Brain pericyte (primary cell): ENCODE measurements at places on chromosomes 5 and 9.

DNA sequence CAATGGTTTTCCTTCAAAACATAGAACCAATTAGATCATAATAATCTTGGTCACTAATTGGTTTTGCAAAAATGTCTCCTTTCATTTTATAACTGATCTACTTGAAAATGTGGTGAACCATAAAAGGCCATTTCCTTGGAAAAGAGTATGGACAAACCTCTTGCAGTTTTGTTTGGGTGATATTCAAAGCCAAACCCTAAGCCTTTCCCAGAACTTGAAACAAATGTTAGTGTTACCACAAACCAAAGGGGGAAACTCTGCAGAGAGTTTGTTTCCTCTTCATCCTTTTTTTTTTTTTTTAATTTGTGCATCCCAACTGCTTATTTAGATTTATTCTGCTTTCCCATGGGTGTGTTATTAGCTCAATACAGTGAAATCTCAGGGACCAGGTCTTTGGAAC lies 204.4 kb upstream of the ADAMTSL1 start:
- DNase-seq = no peak

DNA sequence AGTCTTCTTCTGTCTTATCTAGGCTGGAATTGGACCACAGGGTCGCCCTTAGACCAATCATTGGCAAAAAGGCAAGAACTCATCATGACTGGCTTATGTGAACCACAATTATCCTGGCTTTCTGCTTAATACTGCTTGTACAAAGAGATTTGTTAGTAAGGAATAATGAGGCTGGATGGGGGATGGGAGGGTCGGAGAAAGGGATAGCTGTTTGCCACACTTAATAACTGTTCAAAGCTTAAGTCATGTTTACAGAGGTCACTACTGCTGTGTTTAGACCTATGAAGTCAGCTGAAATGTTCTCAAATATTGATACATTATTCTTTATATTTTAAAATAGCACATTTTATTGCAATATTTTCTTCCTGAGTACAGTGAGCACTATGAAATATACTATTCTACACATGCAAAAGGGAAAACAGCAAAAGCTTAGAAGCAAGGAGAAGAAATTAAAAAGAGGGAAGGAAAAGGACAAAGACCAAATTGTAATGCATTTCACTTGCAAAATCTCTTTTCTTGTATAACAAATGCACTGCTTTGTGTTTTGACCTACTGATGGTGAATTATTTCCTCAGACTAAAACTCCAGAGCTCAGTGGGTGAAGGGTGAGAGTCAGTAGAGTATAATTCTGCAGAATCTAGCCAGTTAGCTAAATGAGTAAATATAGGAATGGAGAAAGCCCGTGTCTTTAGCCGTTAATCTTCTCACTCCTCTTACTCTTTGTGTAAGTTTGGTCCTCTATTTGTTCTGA lies 404.9 kb upstream of the ZNF608 start:
- no peak for DNase-seq

GRCh38 chr9:8718121-8718725 lies 918.6 kb upstream of the DMAC1 start:
- no peak for DNase-seq

DNA sequence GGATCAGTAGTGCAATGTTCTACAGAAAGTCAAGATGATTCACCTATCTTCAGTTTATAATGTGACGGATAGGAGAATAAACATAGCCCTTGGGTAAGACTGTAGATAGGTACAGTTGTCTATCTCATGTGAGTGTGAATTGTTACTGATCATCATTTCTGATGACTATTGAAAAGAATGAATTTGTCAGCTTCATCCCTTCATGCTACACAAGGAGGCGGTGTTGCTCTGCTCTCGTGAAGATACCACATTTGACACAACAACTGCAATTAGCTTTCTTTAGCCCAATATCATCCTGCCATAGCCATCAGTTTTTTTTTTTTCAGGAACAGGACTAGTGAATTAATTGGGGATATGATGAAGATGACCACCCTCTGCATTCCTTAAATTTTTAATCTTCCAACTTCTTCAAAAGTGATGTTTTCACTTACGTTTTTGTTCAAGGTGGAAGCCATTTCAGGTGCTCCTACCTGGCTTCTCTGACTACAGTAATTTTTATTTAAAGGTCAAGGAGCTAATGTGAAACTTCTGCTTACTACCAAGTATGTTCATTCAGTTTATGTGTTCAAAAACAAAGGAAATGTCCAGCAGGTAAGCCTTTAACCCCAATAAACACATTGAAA lies 152.9 kb upstream of the MOCS2 start:
- no peak for DNase-seq

GRCh38 chr5:32126691-32127090 lies 47.4 kb downstream of the GOLPH3 start:
- DNase-seq = no peak

DNA sequence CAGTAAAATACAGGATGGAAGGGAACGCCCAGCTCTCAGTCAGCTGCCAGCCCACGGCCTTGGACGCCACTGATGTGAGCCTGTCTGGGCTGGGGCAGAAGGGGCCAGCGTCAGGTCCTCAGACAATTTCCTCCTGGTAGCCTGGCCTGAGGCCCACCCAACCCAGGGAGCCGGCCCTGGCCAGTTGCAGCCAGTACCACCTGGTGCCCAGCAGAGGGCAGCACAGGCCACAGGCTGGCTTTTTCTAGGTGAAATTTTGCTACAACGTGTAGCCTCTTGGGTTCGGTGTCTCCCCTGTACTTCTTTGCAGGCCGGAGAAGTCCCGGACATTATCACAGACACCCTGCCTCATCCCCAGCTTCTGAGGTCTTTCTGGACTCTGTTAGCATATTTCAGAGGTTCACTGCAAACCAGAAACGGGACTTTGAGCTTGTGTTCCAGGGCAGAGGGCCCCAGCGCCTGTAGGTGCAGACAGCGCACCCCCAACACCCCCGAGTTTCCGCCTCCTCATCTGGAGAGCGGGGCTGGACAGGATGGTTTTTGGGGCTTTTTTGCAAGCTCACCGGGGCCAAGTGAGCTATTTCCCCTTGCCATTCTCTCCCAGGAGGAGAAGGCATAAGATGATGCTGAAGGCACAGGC lies 45.9 kb upstream of the KCNMB1 start:
- DNase-seq = no peak

DNA sequence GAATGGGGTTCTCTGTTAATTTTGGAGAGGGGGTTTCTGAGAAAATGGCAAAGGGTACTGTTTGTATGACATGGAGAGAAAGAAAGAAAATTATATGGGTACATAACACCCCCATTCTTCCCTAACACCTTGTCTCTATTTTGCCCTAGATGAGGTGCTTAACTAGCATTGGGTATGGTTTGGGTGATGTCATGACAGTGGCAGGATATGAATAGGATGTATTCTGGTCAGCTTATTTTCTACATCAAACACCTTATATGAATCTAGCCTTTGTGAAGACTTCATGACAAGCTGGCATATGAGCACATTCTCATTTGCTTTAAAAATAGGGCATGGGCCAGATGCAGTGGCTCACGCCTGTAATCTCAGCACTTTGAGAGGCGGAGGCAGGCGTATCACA lies 58.6 kb downstream of the LNPEP start:
- no peak for DNase-seq

DNA sequence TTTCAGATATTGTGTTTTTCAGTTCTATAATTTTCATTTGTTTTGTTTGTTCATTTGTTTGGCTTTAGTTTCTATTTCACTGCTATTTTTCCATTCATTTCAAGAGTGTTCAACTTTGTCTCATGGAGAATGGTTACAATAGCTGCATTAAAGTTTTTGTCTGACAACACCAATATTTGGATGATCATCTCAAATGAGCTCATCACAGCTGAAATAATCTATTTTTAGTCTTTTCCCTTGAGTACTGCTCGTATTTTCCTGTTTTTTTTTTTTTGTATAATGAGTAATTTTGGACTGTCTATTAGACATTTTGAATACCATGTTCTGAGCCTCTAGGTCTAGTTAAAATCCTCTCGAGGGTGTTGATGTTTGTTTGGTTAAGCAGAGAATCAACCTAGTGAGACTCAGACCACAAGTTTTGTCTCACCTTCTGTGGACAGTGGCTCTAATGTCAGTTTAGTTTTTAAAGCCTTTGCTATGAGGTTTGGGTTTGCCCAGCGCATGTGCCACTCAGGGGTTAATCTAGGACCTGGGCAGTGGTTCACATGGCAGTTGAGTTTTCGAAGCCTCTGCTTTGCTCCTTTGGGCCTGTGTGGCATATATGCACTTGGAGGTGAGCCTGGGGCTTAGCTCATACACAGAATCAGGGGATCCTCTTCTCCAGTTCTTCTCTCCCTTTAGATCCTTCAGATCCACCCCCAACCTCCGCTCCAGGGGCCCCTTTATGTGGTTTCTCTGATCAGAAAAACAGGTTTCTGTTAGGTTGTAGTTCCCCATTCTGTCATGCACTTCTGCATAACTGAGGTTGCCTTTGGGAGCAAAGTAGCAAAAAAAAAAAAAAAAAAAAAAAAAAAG lies 79.8 kb downstream of the ARSB start:
- no peak for DNase-seq

GRCh38 chr5:158727771-158728311 lies 371.9 kb downstream of the EBF1 start:
- DNase-seq = no peak

GRCh38 chr5:6745706-6746222 lies 32.5 kb downstream of the TENT4A start:
- no peak for DNase-seq

DNA sequence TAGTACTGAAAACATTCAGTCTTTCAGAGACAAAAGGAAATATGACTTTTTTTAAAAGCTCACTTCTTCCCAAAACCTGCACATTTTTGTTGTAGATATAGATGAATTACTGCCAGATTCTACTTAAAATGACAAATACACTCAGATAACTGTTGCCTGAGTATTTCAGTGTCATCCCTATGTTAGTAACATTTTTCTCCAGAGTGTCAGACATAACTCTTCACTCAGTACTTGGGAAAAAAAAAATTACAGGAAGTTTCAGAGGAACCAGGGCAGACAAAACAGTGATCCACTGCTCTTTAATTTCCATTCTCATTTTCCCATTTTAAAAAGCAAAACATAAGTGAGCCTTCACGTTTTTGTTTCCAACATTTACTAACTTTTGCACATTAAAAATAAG lies 79.3 kb upstream of the ITGA1 start:
- no peak for DNase-seq

- DNase-seq = no peak
These were observed 1150.8 kb upstream of the CDH6 start for GRCh38 chr5:30042677-30043076.

- DNase-seq = no peak
These were observed 204.2 kb downstream of the SLC12A2 start for GRCh38 chr5:128287740-128288139.

- DNase-seq = no peak
These were observed 39.2 kb downstream of the MVB12B start for GRCh38 chr9:126365780-126366179.

GRCh38 chr5:123351240-123351639 lies 72.0 kb downstream of the CEP120 start:
- no peak for DNase-seq

DNA sequence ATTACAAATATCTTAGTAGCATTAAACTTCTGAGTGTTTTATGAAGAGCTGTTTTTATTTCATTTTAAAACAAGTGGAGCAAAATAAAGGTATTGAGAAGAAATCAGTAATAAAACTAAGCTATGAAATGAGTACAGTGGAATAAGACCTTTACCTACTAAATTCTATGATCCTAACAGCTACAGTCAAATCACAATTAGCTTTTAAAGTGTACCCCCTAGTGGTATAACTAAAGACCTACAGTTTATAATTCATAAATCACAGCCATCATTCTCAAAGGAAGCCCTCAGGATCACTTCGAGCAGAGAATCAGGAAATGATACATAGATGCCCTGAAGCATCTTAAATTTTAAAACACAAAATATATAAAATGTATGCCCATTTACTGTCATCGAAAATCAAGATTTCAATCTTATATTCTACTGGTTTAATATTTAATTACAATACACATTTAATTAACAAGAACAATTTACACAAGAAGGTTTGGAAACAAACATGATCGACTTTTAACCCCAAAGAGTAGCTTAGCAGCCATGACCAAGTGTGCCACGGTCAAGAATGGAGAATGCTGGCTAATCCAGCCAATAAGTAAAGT lies 12.3 kb downstream of the CCNH start:
- DNase-seq = no peak

GRCh38 chr5:141640051-141640415 lies 3.2 kb downstream of the RELL2 start:
- no peak for DNase-seq

- no peak for DNase-seq
These were observed 120.1 kb downstream of the SNX18 start for GRCh38 chr5:54637654-54638053.

DNA sequence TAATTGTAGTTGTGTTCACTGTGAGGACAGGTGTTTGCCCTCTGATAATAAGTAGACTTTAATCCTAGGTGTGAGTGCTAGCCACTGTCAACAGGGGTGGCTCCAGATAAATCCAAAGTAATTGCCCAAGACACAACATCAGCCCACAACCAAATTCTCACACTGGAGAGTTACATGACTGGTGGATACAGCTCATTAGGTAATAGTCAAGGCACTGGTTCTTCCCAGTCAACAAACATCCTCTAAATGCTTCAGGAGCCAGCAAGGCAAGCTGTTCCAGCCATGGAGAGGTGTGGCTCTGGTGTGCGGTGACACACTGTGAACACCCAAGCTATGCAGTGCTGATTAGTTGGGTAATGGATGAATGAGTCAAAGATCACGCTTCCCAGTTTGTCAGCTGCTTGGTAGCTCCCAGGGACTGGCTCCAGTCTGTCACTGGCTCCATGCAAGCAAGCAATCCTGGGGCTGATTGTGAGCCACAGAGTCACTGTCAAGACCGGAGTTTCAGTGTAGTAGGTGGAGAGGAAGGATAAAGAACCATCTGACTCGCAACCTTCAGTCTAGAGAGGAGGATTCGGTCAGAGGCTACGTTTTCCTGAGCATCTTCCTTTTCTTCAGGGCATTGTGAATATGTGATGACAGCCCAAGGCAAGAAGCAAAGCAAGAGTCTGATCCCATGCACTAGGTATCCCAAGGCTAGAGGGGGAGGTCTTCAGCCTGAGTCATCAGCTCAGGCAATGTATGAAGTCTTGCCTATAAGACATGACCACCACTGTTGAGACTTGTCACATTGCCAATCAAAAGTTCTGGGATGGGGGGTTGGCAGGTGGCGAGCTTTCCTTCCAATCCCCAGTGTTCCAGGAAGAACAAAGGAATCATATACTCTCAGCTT lies 63.1 kb downstream of the UGCG start:
- DNase-seq = no peak

DNA sequence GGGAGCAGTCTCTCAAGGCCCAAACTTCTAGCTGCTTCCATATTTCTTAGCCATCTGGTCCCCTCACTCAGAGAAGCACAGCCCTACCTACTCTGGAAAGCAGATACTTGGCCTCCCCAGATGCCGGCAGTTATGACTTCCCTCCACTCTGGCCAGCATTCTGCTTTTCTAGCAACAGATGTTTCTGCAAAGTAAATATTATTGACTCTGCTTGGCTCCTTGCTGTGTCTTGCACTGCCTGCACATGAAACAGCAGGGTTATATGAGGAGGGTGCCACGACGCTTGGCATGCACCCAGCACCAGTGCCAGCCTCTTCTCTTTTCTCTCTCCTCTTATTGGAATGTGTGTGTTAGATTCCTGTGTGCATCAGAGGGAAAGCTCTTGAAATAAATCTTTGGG lies 99.7 kb downstream of the ARHGAP26 start:
- DNase-seq = peak; percentile 76
